Esophagus muscularis mucosa (tissue), 4 donors: ENCODE measurements at places on chromosomes 2 and 18. TPM values are rescaled to one million over a fixed set of nuclear protein-coding genes. Genes with fewer than 3 reads are reported as not detected.

DNA sequence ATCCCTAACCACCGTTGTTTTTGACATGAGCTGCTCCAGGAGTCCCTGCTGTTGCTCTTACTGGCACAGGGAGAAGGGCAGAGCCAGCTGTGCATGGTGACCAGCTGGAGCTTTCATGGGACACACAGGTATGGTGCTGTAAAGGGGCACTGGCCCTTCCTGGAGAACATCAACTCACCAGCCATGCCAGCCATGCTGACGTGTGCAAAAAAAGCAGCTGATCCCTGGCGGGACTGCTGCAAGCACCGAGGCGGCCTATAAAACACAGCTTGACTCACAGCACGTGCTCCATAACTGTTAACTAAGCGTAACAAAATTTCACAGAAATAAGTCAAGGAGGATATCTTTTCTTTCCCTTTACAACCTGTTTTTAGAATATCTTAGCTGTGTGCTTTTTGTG is 165.1 kb downstream of the TMEM163 start:
- no peaks in the 10 kb centered on the region for H3K27me3 ChIP-seq
- no peak overlapping the region for H3K27ac ChIP-seq
- DNase-seq, result no peak
- no peak overlapping the region for H3K4me3 ChIP-seq
- H3K36me3 ChIP-seq, result no peaks in the 10 kb centered on the region
- H3K4me1 ChIP-seq, result no peaks in the 10 kb centered on the region

MRO gene
- 1.4 TPM for total RNA-seq

- DNase-seq, result no peak
- no peaks in the 10 kb centered on the region for H3K36me3 ChIP-seq
- no peak overlapping the region for H3K4me3 ChIP-seq
- no peak overlapping the region for H3K27ac ChIP-seq
- H3K4me1 ChIP-seq, result peaks cover 10% of the 10 kb centered on the region
These were observed 226.9 kb upstream of the SPOPL start for GRCh38 chr2:138274421-138275291.

DNA sequence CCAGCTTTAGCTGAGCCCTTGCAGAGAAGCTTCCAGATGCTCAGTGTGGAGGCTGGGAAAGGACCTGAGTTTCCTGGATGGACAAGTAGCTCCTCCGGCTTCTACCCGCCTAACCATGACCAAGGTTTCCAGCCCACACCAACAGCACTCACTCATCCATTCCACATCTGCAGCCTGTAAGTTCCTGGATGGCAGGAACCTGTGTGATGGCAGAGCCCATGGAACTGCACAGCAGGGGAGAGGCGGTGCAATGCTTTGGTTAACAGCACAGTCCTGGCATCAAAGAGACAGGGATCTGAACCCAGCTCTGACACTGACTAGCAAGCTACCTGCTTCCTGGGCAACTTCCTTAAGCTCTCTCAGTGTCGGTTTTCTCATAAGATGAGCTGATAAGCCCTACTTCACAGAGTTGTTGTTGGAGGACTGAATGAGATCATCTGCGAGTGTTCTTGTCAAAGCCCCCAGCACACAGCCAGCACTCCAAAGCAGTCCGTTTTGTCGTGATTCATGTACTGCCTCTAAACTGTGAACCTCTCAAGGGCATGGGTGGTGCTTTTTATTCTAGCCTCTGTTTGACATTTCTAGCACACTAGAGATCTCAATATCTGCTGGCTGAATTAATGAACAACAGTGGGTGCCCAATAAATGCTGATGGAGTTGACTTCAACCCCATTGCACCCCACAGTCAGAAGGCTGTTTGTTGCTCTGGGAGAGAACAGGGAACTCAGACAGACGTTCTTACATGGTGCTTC is 41.6 kb upstream of the OTOF start:
- no peaks in the 10 kb centered on the region for H3K27me3 ChIP-seq
- no peak overlapping the region for H3K27ac ChIP-seq
- no peak overlapping the region for H3K4me3 ChIP-seq
- DNase-seq, result no peak
- H3K4me1 ChIP-seq, result no peaks in the 10 kb centered on the region
- no peaks in the 10 kb centered on the region for H3K36me3 ChIP-seq

- H3K36me3 ChIP-seq, result no peaks in the 10 kb centered on the region
- H3K27ac ChIP-seq, result peak overlapping the region; percentile 90
- no peaks in the 10 kb centered on the region for H3K27me3 ChIP-seq
- peaks cover 67% of the 10 kb centered on the region for H3K4me1 ChIP-seq
- no peak for DNase-seq
These were observed 85.0 kb upstream of the PPP1CB start for GRCh38 chr2:28666496-28667184.

DNA sequence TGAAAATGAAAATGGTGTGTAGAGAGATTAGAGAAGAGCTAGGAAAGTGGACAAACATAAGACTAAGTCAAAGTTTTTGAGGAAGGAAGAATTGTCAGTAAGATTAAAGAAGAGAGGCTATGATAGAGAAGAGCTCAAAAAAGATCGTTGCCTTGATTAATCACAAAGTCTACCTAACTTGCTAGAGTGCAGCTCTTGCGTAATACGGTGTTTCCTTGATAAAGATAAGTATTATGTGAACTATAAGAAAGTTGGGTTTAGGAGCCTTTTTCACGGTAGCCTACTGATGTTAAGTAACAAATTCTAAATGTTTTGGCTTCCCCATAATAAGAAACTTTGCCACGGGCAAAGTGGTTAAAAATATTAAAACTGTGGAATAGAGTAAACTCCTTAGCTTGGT is 226.4 kb upstream of the NRXN1 start:
- no peaks in the 10 kb centered on the region for H3K27me3 ChIP-seq
- H3K36me3 ChIP-seq, result no peaks in the 10 kb centered on the region
- no peaks in the 10 kb centered on the region for H3K4me1 ChIP-seq
- H3K4me3 ChIP-seq, result no peak overlapping the region

- DNase-seq, result no peak
- H3K4me1 ChIP-seq, result no peaks in the 10 kb centered on the region
- H3K27me3 ChIP-seq, result no peaks in the 10 kb centered on the region
- H3K4me3 ChIP-seq, result no peak overlapping the region
- H3K27ac ChIP-seq, result no peak overlapping the region
- peaks cover 34% of the 10 kb centered on the region for H3K36me3 ChIP-seq
These were observed 171.2 kb upstream of the MYO3B start for GRCh38 chr2:170006587-170007325.

DNA sequence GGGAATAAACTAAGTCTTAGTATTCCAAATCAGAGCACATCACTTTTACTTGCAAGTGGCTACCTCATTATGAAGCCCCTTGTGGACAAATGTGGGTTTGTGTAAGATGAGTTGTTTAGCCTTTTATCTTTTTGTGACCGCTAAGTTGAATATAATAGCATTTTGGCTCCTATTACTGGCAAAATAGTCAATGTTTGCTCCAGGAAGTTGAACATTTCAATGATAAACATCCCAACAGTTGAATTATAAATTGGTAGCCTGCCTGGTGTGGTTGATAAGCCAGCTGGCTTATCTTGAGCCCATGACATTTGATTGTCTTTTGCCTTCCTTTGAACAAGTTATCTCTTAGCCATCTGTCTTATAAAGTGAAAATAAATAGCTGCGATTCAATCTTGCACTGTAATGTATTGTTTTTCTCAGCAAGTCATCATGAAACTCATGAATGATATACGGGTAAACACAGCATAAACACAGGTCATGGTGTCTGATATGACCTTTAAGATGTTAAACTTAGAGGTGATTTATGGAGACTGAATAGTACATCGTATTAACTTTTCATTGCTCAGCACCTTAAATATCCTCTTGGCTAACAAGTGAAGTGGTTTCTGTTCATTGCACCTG is 338.4 kb downstream of the SOCS6 start:
- H3K4me1 ChIP-seq, result no peaks in the 10 kb centered on the region
- no peaks in the 10 kb centered on the region for H3K27me3 ChIP-seq
- DNase-seq, result no peak

DNA sequence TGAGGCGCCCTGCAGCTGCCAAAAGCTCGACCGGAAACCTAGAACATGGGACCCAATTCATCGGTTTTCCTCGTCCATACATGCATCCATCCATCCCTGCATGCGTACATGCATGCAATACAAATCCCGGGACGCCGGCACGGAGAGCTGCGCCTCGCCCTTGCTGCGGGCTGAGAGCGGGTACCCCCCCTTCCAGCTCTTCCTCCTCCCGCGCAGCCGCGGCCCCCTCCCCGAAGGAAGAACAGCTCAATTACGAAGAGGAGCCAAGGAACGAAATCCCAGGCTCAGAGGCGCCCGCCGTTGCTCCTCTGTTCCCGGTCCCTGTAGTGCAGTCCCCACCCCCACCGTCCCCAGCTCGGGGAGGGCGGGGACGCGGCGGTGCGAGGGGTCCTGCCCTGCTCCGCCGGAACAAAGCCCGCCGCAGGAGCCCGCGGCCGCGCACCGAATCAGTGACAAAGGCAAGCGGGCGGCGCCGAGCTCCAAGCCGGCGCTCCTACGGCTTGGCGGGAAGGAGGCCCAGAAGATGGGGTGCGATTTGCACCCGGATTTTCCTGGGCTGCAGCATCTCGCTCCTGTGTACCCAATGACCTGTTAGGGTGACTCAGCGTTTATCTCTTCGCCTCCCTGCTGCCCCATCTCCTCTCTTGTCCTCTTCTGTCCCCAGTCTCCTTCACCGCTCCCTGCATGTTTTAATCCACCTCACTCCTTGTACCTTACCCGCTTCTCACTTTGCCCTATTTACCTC is 8.9 kb upstream of the POU3F3 start:
- H3K27ac ChIP-seq, result no peak overlapping the region
- H3K36me3 ChIP-seq, result no peaks in the 10 kb centered on the region
- peaks cover 71% of the 10 kb centered on the region for H3K27me3 ChIP-seq
- peak overlapping the region; percentile 29 for H3K4me3 ChIP-seq
- H3K4me1 ChIP-seq, result peaks cover 9% of the 10 kb centered on the region

DNA sequence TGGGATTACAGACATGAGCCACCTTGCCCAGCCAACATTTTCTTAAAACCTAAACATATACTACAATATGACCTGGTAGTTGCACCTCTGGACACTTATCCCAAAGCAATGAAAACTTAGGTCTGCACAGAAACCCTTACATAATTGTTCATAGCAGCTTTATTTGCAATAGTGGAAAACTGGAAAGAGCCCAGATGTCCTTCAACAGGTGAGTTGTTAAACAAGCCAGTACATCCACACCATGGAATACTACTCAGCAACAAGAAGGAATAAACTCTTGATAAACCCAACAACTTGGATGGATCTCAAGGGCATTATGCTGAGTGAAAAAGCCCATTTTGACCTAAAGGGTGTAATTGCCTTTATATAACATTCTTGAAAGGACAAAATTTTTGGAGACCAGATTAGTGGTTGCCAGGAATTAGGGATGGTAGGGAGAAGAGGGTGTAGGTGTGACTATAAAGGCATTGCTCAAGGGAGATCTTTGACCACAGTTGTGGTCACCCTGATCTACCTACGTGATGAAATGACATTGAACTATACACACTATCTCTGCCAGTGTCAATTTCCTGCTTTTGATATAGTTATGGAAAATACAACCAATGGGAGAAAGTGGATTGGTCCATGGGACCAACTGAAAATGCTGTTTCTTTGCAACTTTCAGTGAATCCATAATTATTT is 11.9 kb upstream of the AMMECR1L start:
- H3K4me1 ChIP-seq, result peaks cover 11% of the 10 kb centered on the region
- H3K4me3 ChIP-seq, result no peak overlapping the region
- no peaks in the 10 kb centered on the region for H3K27me3 ChIP-seq
- no peaks in the 10 kb centered on the region for H3K36me3 ChIP-seq
- DNase-seq, result no peak

- no peak overlapping the region for H3K27ac ChIP-seq
- H3K4me3 ChIP-seq, result no peak overlapping the region
- peaks cover 11% of the 10 kb centered on the region for H3K4me1 ChIP-seq
- no peaks in the 10 kb centered on the region for H3K36me3 ChIP-seq
- no peaks in the 10 kb centered on the region for H3K27me3 ChIP-seq
These were observed 13.7 kb upstream of the MMADHC start for GRCh38 chr2:149601141-149601796.

DNA sequence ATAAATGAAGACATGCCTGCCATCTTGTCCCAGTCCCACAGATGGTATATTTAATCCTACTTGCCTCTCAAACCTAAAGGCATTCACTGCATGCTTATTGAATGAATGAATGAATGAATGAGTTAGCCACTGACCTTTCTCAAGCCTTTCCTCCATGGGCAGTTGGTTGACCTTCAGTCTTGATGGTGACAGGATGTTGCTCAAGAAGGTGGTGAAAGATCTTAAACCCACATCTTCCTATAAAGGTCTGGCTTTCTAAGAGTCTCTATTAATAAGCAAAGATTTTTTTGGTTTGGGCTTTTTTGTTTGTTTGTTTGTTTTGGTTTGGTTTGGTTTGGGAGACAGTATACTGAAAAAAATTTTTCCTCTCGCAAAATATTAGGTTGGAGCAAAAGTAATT is 41.7 kb downstream of the KIAA2012 start:
- H3K4me3 ChIP-seq, result no peak overlapping the region
- no peak for DNase-seq
- no peaks in the 10 kb centered on the region for H3K27me3 ChIP-seq
- H3K36me3 ChIP-seq, result no peaks in the 10 kb centered on the region

- no peaks in the 10 kb centered on the region for H3K27me3 ChIP-seq
- H3K4me3 ChIP-seq, result no peak overlapping the region
- H3K36me3 ChIP-seq, result peaks cover 14% of the 10 kb centered on the region
- DNase-seq, result no peak
These were observed 11.2 kb downstream of the DGUOK start for GRCh38 chr2:73937899-73938298.

MOCOS gene
- 1.4 TPM for total RNA-seq

GRCh38 chr2:190879474-190880377 is 895 bp upstream of the GLS start:
- DNase-seq, result no peak
- H3K4me3 ChIP-seq, result peak overlapping the region; percentile 95
- H3K36me3 ChIP-seq, result no peaks in the 10 kb centered on the region
- H3K27me3 ChIP-seq, result no peaks in the 10 kb centered on the region

GRCh38 chr2:224242561-224242960 is 159.3 kb downstream of the FAM124B start:
- no peaks in the 10 kb centered on the region for H3K36me3 ChIP-seq
- no peak for DNase-seq
- no peaks in the 10 kb centered on the region for H3K27me3 ChIP-seq
- H3K4me1 ChIP-seq, result no peaks in the 10 kb centered on the region

GRCh38 chr2:235206980-235207579 is 255.3 kb downstream of the SH3BP4 start:
- H3K36me3 ChIP-seq, result no peaks in the 10 kb centered on the region
- no peaks in the 10 kb centered on the region for H3K4me1 ChIP-seq
- no peak overlapping the region for H3K27ac ChIP-seq
- no peak overlapping the region for H3K4me3 ChIP-seq

GRCh38 chr2:200578778-200579177 is 7.0 kb upstream of the AOX1 start:
- no peak for DNase-seq
- H3K4me3 ChIP-seq, result no peak overlapping the region
- no peaks in the 10 kb centered on the region for H3K36me3 ChIP-seq

- no peaks in the 10 kb centered on the region for H3K27me3 ChIP-seq
- peak overlapping the region; percentile 87 for H3K27ac ChIP-seq
- H3K4me1 ChIP-seq, result peaks cover 92% of the 10 kb centered on the region
- H3K4me3 ChIP-seq, result no peak overlapping the region
- DNase-seq, result no peak
These were observed 24.6 kb downstream of the NRP2 start for GRCh38 chr2:205706769-205707381.
